ENCODE measurements at places on chromosomes 7 and 10.

DNA sequence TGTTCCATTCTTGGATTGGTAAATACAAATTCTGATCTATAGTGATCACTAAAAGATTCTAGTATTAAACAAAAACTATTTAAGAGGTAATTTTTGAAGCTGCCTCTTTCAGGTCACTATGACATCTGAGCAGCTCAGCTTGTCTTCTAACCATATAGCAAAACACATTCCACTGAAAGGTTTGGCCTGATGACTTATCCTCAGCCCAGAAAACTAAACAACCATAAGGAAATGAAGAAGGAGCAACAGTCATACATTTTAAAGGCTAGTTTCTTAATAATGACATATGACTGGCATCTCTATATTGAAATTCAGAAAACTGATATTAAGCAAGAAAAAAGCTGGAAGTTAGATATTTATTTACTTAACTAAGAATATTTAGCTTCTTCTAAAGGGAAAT lies 24.6 kb downstream of the NT5C2 start:
- no peak for DNase-seq

DNA sequence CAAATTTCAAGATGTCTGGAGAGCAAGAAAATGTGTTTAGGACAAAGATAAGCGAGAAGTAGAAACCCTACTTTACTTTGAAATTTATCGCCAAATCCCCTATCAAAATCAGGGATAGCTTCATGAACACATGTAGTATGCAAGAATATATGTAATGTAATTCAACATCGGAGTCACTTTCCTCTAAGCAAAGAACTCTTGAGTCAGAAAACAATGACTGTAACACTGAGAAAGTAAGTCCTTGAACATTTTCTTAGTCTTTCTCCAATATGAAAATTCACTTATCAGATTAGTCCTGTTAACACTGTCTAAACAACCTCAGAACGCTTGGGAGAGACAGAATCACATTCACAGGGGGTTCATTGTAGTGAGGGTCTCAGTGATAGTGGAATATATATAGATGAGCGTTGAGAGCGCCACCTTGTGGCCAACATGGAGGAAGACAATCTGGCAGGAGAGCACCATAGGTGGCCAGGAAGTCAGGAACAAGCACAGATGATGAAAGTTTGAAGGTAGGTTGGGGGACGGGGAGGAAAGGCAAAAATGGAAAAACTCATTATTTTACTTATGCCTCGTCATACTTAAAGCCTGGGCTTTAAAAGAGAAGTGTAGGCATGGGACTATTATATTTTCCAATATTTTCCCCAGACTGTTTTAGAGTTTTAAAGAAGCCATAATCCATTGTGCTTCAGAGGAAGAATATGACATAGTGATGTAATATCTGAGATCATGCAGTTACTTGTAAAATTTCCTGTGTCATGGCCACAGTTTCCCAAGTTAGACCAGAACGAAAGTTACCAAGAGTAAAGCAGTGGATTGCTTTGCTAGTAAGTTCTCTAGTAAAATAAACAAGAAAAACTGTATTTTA lies 115.5 kb upstream of the GNAI1 start:
- peak; percentile 72 for DNase-seq

- DNase-seq, result no peak
These were observed 38.1 kb downstream of the FAM107B start for GRCh38 chr10:14736600-14737081.

DNA sequence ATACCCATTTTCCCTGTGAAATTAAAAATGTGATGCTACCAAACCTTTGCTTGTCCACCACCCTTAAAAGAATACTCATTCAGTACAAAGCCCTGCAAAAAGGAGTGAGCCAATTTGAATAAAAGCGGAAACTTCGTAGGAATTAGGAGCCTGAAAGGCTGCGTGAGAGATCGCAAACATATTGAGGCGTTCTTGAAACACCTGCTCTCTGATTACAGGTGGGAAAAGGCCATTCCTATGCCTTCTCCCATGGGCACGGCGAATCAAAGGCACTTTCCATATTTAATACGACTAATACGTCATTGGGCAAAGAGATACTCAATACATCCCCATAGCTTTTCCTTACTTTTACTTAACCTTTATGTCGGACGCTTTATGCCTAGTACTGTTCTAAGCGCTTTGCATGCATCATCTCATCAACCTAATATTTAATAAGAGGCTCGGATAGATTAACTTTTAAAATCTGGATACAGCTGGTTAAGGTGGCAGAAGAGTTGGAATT lies 30.9 kb upstream of the KMT2E start:
- DNase-seq, result peak; percentile 68

GRCh38 chr7:20741801-20742200 lies 44.9 kb downstream of the SP8 start:
- no peak for DNase-seq

DNA sequence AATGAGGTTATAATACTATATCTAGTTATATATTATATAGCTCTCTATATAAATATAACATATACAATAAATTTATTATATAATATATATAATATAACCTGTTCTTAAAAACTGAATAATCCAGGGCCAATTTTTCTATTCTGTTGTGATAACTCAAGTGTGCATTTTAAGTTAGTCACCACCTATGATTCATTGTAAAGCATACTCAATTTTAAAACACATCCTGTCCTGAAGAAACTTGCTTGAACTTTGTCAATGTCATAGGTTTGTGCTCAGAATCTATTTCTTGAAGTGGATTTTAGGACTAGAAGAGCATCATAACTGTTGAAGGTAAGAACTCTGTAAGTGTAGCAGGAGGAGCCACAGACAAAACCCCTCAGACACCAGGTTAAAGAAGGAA lies 1209.8 kb downstream of the REEP3 start:
- DNase-seq, result no peak

DNA sequence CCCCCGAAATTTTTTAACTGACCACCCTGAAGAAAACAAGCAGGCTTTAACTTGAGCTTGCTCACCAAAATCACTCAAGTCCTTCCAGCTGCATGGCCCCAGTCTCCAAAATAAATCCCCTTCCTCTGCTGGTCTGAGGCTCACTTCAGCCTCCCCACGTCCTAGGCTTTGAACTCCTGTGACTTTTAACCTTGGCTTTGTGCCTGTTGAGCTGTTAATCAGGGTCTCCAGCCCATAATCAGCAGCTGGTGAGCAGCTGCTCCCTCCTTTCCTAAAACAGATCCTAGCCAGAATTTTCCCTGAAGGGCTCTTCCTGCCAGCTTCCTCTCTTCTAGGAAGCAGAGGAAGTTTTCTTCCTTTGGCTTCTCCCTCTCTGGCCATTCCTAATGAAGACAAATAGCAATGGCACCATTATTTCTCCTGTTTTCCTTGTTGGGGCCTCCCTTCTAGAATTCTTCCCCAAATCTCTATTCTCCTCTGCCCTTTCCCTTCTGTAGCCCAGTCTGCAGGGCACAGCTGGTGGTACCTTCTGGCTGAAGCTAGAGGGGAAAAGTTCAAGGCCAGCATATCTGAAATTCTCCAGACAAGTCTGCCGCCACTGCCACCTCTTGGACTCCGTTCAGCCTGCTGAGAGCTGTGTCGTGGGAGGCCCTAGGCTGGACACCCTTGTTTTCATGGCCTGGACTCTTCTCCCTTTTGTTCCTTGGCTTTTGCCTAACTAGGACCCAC lies 152.1 kb downstream of the NOC3L start:
- no peak for DNase-seq

- no peak for DNase-seq
These were observed 20.8 kb downstream of the MICU1 start for GRCh38 chr10:72605122-72605521.

GRCh38 chr10:71719042-71719441 lies 536 bp downstream of the C10orf105 start:
- no peak for DNase-seq

- DNase-seq, result no peak
These were observed 58.9 kb downstream of the SH2D4B start for GRCh38 chr10:80596391-80597257.

DNA sequence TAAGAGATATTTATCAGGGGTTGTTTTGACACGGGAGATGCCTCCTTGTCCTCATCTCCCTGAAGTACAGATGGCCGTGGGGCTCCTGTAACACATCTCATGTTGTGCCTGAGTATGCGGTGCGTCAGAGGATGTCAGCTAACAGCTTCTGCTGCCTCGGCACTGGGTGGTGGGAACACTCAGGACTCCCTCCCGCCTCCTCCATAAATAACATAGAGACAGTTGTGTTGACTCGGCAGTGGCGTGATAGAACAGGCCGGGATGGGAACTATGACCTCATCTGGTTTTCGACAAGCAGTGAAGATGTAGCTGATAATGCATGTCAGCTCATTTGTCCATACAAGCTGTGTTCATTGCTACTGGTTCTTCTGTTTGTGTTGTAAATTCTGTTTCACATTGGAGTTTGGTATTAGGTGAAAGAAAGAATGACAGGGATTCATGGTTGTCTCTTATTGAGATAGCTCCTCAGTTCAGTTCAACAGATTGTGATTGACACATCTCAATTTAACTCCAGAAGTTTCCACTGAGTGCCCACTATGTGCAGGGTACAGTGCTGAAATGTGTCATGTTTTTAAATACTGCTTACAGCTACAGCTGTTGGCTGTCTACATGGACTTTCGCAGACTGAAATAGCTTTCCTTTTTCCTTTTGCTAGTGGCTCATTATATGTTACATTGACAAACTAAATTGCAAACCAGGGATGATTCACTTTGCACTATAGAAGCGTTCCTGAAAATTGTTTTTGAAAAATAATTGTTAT lies 87.4 kb downstream of the CHN2 start:
- DNase-seq, result peak; percentile 69

- DNase-seq, result no peak
These were observed 70.3 kb upstream of the RSU1 start for GRCh38 chr10:16887565-16887964.

GRCh38 chr10:18533896-18534295 lies 117.5 kb downstream of the NSUN6 start:
- DNase-seq, result no peak

DNA sequence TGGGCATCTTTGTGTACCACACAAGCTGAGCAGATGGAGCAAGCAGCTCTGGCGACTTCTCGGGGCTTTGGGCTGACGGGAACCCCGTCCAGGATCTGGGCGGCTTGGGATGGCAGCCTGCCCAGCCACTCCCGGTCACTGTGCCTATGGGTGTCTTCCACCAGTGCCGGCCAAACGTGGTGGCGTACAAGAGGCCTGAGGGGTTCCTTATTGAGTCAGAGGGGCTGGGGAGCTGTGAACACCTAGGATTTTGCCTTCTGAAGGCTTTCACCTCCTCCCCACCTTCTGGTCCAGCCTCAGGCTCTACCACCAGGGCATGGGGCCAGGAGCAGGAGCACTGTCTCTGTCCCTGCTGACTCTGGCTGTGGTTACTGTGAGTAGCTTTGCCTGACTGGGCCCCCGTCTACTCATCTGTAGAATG lies 71.8 kb upstream of the PPIF start:
- no peak for DNase-seq

DNA sequence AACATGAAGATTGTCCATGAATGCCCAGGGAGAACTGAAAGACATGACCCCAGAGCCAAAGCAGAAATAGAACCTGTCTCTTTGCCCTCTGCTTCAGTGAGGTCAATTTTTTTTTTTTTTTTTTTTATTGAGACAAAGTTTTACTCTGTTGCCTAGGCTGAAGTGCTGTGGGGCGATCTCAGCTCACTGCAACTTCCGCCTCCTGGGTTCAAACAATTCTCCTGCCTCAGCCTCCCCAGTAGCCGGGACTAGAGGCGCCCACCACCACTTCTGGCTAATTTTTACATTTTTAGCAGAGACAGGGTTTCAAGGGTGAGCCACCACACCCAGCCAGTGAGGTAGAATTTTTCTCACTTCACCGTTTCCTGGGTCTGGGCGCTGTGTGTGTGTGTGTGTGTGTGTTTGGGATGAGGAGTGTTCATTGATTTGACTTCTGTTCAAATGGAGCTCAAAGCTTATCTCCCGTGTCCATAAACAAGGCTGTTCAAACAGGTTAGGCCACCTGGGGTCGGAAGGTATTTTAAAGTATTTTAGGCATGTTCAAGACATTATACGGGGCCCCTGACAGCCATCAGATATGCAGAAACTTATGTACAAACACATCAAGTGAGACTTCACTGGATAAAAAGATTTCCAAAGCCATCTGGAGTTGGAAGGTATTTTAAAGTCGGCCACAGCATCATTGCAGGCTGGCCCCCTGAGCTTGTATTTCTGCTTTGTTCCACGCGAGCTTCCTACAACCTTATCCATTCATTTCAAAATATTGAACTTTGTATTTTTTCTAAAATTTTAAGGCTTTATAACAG lies 93.8 kb downstream of the MAP3K8 start:
- no peak for DNase-seq

GRCh38 chr10:108450280-108450679 lies 1285.8 kb upstream of the SORCS1 start:
- no peak for DNase-seq

DNA sequence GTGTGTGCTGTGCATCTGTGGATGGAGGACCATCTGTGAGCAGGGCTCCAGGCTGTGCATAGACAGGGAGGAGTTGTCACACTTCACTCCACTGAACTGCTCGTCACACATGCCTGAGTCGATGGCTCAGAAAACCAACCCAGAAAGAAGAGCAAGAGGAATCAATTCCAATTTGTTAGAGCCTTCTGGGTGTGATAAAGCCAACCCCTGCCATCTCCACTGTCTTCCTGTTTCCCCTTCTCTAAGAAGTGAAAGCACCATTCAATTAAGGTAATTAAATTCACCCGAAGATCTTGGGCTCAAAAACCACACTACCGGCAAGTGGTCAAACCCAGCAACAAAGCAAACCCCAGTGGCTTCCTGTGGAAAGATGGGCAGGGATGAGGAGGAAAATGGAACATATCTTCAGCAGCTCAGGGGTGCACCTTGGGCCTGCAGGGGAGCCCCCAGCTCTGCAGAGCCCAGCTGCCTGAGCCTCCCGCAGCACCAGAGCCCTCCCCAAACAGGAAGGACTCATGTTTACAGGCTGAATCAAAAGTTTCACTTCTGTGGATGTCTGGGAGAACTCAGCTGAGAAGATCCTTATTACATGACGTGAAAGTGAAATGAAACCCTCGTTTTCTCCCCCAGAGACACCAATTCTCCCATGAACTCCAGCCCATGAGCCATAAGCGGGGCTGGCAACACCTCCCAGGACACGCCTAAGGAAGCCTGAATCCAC lies 10.9 kb downstream of the C10orf71 start:
- DNase-seq, result no peak

GRCh38 chr10:124339119-124340032 lies 79.3 kb downstream of the OAT start:
- no peak for DNase-seq

- no peak for DNase-seq
These were observed 48.6 kb upstream of the DLG5 start for GRCh38 chr10:77975086-77975666.

GRCh38 chr10:124696446-124697392 lies 47.5 kb downstream of the FAM53B start:
- no peak for DNase-seq

Data from NCI-H2081 (cell line).